ENCODE measurements at places on chromosomes 5 and 9. TPM values are rescaled to one million over a fixed set of nuclear protein-coding genes. Genes with fewer than 3 reads are reported as not detected.

GRCh38 chr9:127943731-127944144 is 6.1 kb upstream of the DPM2 start:
- DNase-seq: no peak

DNA sequence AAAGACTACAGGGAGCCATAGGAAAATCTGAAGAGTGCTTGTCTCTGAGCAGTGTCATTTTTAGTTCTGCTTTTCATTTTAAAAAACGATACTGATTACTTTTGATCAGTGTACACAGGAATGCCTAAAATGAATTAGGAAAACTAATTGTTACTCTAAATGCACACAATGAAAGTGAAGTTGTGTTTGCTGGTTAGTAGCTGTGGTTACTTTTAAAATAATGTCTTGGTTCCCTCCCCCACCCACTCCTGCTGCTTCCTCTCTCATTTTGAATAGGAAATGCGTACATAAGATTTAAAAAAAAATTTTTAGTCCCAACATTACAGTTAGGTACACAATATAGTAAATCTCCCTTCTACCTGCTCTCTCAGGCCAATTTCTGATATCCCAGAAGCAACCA is 47.5 kb upstream of the PLPP1 start:
- DNase-seq: no peak

The LECT2 gene
- polyA plus RNA-seq: 0.10 TPM

DNA sequence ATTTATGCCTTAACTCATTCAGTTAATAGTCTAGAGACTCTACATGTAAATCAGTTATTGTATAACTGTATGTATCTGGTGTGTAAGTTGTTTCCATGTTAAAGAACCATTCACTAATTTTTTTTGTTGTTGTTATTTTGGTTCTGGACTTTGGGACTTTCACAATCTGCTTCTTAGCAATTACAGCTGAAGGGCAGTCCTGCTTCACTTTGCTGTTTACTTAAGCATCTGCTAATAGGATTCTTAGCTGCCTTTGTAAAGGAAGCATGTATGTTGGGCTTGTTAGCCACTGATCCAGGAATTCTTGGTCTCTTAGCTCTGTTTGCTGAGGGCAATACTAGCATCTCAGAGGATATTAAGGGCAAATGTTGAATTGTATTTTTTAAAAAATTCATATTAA is 97.0 kb downstream of the FOCAD start:
- no peak for DNase-seq

The SOX30 gene
- 0.07 TPM for polyA plus RNA-seq

DNA sequence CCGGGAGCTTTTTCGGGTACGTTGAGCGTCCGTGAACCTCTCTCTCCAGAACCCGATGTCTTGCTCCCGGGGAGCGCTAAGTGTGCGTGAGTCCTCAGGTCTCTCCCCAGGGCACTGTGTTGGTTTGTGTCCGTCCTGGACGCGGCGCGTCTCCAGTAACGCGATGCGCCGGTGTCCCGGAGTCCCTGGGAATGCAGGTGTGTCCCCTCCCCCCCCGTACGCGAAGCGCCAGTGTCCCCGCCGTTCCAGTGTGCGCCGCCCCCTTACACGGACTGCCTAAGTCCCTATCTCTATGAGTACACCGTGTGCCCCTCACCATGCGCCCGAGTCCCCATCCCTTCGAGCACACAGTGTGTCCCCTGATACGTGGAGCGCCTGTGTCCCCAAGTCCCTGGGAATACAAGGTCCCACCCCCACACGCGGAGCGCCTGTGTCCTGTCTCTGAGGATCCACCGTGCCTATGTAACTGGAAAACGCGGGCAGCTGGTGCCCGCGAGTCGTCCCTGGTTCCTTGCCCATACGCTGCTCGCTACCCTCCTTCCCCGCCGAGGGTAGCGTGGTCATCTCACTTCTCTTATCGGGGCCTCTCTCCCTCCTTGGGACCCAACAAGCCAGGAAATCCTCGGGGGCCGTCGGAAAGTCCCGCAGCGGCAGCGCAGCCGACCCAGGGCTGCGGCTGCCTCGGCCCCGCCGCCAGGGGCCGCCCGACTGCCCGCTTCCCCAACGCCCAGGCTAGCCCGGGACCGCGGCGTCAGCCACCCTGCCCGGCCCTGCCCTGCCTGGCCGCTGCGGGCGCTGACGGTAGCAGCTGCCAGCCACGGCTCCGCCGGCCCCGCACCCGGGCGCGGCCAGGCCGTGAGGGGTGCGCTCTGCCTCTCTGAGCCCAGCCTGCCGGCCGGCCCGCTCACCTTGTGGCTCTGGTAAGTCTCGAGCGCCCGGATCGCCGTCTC is 709 bp downstream of the ELL2 start:
- DNase-seq: no peak

- no peak for DNase-seq
These were observed 96.7 kb downstream of the PAX5 start for GRCh38 chr9:36937346-36937745.

GRCh38 chr5:151223447-151224264 is at the start of gene CCDC69:
Gene CCDC69 (minus strand): TSS chr5:151224092. CDS start chr5:151223970, 122 bp downstream.
- DNase-seq: peak; percentile 4

DNA sequence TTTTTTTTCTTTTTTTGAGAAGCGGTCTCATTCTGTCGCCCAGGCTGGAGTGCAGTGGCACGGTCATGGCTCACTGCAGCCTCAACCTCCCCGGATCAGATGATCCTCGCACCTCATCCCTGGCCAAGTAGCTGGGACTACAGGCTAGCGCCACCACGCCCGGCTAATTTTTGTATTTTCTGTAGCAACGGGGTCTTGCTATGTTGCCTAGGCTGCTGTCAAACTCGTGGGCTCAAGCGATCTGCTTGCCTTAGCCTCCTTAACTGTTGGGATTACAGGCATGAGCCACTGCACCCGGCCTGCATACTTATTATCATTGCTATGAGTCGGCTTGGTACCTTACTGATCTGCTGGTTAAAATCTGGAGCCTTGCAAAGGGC is 790 bp upstream of the IARS1 start:
- no peak for DNase-seq

- DNase-seq: no peak
These were observed 195.8 kb downstream of the SREK1 start for GRCh38 chr5:66339896-66340295.

DNA sequence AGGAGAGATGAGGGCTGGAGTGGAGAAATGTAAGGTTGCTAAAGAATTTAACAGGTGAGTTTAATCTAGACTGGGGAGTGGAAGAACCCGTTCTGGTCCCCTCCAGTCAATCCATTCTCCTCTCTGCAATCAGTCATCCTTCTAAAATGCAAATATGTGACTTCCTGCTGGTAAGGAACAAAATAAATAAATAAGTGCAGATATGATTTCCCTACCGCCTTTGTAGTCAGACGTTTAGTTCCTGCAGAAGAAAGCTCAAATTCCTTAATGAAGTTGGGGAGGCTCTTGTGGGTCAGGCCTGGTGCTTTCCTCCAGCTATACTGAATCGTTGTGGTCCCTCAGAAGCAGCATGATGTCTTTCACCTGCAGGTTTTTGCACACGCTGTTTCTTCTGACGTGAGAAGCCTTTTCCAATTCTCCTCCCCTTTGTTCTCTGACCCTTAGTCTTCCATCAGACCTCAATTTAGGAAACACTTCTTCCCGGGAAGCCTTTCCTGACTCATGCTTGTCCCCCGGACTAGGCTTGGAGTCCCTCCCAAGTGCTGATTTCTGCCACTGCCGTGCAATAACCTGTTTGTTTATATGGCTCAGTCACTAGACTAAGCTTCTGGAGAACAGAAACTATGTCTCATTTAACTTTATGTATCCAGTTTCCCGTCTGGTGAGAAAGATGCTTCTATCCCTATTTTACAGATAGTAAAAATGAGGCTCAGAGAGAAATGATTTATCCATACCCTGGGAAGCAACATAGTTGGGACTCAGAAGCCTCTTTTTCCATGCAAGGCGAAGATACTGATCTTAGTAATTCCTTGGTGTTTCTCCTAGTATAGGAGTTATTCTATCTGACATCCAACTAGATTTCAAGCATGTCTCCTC is 1.3 kb downstream of the ATP6V1G1 start:
- DNase-seq: no peak

Measured in BJ (cell line).